ENCODE measurements at places on chromosomes 16 and 17. TPM values are rescaled to one million over a fixed set of nuclear protein-coding genes. Genes with fewer than 3 reads are reported as not detected.

DNA sequence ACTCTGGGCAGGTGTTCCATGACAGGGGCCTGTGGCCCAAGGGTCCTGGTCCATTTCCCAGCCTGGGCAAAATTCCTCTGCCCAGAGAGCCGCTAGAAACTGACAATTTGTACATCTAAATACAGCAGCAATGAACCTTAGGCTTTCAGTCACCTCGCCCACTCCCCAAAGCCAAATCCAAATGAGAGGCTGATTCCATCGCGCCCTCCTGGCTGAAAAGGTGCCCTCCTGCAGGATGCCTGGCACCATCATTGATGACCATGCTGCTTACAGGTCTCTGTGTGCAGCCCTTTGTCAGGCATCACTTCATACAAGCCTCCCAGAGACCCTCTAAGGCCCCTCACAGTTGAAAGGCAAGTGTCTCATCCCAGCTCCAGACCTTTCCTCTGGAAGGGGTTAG, 114.7 kb downstream of the C16orf78 start:
- DNase-seq = no peak

DNA sequence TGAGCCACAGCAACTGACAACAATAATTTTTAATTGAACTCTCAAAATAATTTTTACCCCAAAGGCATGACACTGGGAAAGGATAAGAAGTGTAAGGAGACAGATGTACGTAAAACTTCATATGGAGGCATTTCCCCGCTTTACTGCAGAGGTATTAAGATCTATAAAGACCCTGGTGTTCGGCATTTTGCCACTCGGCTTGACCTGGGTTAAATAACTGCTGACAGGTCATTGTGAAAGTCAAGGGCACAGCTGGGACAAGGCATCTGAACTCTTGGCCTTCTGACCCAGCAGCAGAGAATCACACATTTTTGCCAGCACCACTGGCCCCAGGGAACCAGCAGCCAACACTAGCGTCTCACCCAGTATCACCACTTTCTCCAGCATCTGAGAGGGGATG, 372.1 kb downstream of the SOX9 start:
- DNase-seq = no peak

DNA sequence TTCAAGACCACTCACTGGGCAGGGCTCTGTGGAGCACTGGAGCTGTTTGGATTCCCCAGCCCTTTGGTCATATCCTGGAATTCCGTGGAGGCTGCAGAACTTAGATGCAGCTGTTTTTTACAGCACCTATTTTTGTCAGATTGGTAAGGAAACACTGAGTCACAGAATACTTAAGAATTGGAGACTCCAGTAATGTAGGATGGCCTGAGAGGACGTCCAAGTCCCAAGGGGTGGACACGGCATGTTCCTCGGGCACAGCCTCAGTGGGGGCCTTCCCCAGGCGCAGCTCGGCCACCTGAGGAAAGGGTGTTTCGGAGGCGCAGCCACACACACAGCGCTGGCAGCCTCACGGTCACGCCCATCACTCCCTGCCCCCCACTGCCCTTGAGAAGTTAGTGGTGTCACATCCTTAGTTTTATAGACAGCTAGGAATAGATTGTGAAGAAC, 14.8 kb downstream of the PLD6 start:
- no peak for DNase-seq

Gene NOTUM
- 5.9 TPM for total RNA-seq

GRCh38 chr16:83306961-83307593, 500.7 kb upstream of the HSBP1 start:
- no peak for DNase-seq

- no peak for DNase-seq
Measured at GRCh38 chr17:17146786-17147406, 59.2 kb downstream of the PLD6 start.

DNA sequence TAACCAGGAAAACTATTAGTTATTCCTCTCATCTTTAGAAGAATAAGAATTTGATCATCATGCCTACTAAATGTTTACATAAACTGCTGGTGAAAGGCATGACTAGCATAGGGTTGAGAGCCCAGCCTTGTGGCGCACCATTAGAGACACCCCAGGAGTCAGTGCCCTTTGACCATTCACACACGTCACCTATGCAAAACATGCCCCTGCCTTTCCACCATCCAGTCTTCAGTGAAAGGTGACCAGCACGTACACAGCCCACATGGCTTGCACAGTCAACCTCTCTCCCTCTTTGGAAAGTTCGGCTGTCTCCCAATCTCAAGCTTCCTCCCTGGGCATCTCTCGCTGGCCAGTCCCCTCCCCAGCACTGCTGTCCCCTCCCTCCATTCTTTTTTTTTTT, 150.3 kb downstream of the ENGASE start:
- no peak for DNase-seq

Gene RNF157
- 50.4 TPM for total RNA-seq
